ENCODE measurements at places on chromosomes 1 and 21.

- no peak for DNase-seq
Measured at GRCh38 chr21:26168371-26168770, 2.2 kb downstream of the APP start.

DNA sequence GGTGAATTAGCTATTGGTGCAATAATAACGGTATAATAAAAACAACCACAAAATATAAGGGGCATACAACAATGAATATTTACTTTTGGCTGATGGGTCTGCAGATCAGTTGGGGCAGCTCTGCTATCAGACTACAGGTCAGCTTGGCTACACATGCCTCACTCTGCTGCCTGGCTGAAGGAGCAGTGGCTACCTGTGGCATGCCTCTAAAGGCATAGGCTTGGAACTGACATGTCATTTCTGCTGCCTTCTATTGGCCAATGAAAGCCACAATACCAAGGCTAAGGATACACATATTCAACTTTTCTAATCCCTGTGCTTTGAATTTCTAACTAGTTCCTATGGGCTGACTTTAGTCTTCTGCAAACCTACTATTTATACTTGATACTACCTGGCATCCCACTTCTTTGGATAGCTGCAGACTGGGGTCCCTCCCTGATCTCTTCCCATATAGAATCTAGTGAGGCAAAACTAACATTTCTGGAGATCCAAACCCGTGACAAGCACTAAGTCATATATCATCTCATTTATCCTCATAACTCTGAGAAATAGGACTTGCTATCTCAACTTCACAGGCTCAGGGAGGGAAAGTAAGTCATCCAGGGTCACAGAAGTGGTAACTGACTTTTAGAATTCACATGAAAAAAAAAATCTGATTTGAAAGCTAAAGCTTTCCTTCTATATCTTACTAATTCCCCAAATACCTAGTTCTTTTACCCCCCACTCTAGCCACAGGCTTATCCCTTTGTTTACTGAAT is 19.2 kb upstream of the SYDE2 start:
- no peak for DNase-seq

DNA sequence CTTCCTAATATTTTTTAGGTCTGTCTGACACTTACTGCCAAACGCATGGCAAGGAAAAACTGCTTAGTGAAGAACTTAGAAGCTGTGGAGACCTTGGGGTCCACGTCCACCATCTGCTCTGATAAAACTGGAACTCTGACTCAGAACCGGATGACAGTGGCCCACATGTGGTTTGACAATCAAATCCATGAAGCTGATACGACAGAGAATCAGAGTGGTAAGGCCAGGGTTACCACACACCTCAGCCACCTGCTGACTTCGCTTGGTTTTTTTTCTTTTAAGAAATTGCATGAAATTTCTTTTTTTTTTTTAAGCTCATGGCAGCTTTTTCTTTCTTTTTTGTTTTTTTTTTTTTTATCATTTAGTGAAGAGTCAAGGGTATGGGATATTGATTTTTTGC is 17.2 kb downstream of the ATP1A1 start:
- DNase-seq = no peak

GRCh38 chr21:28522014-28522799 is 470.5 kb downstream of the LTN1 start:
- peak; percentile 30 for DNase-seq

DNA sequence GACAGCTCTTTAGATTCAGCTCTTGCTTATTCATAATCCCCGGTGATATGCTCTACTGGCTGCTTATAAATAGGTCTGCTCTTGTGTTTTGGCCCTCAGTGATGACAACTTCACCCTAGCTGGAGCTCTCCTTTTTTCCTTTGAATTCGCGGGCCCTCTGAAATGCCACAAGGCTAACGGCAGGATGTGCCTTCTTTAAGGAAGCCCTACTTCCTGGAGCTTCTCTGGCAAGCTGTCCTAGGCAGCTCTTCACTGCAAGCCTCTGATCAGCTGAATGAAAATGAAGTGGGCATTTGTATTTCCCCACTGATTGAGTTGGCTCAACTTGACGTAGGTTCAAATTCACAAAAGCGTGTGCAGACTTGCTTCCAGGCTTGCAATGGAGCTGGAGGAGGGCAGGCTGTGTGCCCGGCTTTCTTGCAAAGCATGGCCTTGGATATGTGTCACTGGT is 22.2 kb downstream of the SGIP1 start:
- no peak for DNase-seq

DNA sequence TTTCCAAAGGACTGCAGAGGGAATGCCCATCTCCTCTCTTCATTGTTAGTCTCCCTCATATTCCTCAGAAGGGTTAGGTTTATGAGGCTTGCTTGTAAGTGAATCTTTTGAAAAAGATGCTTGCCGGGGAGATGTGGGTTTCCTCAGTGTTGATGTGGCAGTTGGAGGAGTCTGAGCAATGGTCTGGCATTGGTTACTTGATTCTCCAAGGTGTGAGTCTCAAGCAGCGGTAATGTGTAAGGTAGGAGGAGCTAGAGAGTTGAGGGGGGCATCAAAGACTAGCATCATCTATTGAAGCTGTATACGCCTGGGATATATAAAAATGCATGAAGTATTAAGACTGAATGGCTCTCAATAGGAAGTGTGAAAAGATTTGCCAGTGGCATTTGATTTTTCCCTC is 21.5 kb downstream of the KHDRBS1 start:
- no peak for DNase-seq

DNA sequence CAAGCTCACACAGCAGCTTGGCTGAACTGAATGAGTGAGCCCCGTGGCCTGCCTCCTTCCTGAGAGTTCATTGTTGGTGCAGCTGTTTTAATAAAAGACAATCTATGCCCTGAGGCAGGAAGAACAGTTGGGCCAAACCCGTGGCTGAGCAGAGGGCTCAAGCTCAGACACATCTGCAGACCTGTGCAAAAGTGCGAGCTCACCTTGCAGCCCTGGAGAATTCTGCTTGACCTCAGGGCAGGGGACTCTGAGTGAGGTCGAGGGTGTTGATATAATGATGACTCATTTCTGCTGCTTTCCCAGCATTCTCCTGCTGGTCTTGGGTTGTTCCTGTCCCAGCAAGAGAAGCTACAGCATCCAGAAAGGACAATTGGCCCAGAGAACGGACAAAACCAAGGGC is 61.0 kb downstream of the ATP5PO start:
- DNase-seq = no peak

GRCh38 chr1:116760996-116761665 is 6.9 kb downstream of the CD2 start:
- DNase-seq = no peak

GRCh38 chr1:7705048-7705907 is 65.8 kb upstream of the VAMP3 start:
- peak; percentile 15 for DNase-seq

- DNase-seq = no peak
Measured at GRCh38 chr1:31432592-31433395, 19.8 kb downstream of the SERINC2 start.

GRCh38 chr1:234324821-234325220 is 48.4 kb upstream of the COA6 start:
- DNase-seq = no peak

DNA sequence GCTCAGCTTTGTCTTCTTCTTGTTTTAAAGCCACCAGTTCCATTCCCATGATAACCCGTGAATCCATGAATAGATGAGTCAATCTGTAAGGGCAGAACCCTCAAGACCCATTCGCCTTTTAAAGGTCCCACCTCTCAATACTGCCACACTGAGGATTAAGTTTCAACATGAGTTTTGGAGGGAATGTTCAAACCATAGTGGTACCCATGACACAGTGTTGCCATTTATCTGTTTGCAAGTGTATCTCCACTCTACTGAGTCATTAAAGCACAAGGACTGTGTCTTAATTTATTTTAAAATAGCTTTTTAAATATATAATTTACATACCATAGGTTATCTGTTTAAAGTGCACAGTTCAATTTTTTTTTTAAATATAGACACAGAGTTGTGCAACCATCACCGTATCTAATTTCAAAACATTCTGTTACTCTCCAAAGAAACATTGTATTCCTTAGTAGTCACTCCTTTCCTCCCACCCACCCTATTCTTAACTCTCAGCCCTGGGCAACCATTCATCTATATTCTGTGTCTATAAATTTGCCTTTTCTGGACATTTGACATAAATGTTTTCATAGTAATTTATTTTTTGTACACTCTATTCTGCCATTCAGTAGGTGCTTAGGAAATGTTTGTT is 4.8 kb upstream of the IL24 start:
- DNase-seq = no peak

DNA sequence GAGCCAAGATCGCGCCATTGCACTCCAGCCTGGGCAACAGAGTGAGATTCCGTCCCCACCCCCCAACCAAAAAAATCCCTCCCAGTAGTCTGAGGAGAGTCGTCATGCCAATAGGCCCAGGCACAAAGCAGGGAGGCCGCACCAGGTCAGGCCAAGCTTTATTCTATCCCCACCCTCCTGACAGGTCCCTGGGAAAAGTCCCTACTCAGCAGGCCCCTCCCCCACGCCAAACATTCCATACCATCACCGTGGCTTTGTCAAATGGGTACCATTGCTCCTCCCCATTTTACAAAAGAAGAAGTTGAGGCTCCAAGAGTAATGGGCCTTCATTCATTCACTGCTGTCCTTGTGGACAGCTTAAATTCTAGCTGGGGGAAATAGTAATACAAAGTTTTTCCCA is 5.3 kb downstream of the GPR3 start:
- DNase-seq = no peak

GRCh38 chr1:193462629-193463320 is 276.4 kb upstream of the B3GALT2 start:
- no peak for DNase-seq

DNA sequence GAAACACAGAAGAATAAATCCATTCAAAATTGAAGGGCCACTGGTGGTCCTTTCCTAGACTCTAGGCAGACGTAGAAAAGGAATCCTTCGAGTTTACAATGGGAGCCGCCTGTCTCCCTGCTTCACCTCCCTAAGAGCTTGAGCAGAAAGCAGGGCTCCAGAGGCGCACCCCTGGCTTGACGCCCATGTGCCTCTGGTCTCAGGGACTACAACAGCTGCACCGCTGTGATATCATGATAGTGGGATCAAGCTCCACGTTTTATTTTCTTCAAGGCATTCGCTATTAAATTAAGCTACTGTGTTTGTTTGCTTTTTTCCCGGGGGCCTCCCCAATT is 403 bp upstream of the C1orf122 start:
- no peak for DNase-seq

DNA sequence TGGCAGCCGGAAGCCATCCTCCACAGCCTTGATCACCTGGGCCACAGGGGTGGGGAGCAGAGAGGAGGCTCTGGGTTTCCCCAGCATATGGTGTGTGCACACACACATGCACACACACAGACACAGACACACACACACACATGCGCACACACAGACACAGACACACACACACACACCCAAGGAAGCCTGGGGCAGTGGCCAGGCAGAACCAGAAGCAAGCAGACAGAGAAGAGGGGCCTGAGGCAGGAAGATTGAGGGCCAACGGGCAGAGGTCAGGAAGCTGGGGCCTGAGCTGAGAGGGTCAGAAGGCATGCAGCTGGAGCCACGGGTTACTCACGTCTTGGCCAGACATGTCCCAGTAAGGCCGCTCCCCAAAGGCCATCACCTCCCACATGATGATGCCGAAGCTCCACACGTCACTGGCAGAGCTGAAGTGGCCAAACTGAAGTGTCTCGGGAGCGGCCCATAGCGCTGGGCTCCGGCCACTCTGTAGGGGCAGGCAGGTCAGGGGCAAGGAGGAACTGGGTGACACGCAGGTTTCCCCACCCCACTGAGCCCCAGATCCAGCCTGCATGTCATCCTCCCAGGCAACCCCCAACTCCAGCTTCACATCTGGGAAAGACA is 27.4 kb downstream of the CDCA8 start:
- no peak for DNase-seq

GRCh38 chr1:85121744-85122143 is 73.4 kb upstream of the MCOLN3 start:
- DNase-seq = no peak

GRCh38 chr1:24322470-24323177 is 3.5 kb downstream of the GRHL3 start:
- peak; percentile 24 for DNase-seq

- no peak for DNase-seq
Measured at GRCh38 chr1:26548841-26549240, 19.3 kb downstream of the RPS6KA1 start.

DNA sequence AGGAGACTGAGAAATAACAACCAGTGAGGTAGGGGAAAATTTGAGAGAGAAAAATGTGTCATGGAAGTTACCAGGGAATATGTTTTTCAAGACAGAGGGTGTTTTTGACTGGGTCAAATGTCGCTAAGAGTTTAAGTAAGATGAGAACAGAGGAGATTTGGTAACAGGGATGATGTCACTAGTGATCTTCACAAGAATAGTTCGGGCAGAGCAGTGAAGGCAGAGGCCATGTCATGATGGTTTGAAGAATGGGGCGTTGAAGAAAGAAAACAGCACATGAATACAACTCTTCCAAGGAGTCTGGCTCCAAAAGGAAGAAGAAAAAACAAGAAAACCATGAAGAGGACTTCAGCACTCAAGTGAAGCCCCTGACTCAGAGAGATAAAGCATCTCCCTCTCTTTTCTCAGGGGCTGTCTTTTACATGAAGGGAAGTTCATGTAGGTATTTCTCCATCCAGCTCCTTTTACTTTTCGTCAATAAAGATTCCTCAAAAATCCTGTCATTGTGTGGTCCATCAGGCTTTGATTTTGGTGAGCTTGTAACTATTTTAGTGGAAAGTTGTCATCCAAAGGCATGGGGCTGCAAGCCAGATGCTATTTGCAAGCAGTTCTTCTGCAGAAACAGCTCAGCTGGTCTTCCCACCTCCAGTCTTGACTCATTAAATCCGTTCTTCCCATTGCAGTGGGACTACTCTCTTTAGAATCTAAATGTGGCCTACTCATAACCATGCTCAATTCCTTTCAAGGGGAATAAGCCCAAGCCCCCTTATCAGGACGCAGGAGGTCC is 397.3 kb downstream of the LMX1A start:
- DNase-seq = no peak

- DNase-seq = no peak
Measured at GRCh38 chr1:10564063-10564462, 89.3 kb downstream of the PEX14 start.

- no peak for DNase-seq
Measured at GRCh38 chr1:218164930-218165700, 120.0 kb upstream of the RRP15 start.

DNA sequence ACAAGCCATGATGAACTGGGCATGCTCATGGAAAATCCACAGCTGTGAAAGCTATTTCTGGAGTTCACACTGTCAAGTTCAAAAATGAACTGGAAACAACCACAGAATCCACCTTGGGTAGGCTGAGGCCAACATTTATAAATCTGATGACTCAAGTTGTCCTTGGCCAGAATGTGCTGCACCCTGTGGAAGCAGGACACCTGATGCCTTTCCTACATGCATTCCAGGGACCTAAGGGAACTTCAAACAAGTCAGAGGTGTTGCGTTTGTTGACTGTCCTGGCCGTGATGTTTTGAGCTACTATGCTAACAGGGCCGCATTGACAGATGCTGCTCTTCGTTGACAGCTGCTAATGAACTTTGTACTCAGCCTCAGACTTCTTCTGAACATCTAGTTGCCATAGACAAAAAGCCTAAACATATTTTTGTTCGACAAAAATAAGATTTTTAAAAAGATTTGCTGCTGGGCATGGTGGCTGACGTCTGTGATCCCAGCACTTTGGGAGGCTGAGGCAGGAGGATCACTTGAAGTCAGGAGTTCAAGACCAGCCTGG is 127.9 kb upstream of the SLC45A1 start:
- DNase-seq = peak; percentile 77

- no peak for DNase-seq
Measured at GRCh38 chr1:195195423-195196057, 1412.7 kb downstream of the KCNT2 start.
